ENCODE measurements at places on chromosomes 16 and 17.

GRCh38 chr17:29740017-29740416 lies 117.3 kb upstream of the CORO6 start:
- DNase-seq, result no peak

GRCh38 chr16:87681981-87682570 lies 79.8 kb downstream of the JPH3 start:
- peak; percentile 13 for DNase-seq

DNA sequence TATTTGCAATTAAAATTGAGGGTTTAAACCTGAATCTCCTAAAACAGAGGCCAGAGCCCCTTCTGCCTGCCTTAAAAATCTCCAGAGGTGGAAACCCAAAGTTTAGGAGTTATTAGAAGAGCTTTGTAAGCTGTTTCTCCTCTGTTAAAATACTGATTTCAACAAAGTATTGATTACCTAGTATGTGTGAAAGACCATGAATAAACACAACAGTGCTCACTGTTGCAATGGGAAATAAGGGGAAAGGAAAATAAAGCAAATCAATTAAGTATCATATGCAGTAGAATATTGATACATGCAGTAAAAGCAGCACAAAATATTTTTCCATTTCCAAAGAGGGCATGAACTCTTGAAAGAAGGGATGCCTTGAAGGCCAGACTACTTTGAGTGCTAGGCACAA lies 14.7 kb downstream of the CDR2 start:
- DNase-seq, result no peak

- peak; percentile 78 for DNase-seq
Observed at GRCh38 chr16:228852-229730, at the start of gene LUC7L. LUC7L (minus strand) TSS chr16:229449; CDS start chr16:229339, 110 bp downstream.

GRCh38 chr17:51662204-51663056 lies 402.1 kb downstream of the UTP18 start:
- DNase-seq, result no peak

- no peak for DNase-seq
Observed at GRCh38 chr16:48131201-48131935, 24.4 kb downstream of the ABCC12 start.

DNA sequence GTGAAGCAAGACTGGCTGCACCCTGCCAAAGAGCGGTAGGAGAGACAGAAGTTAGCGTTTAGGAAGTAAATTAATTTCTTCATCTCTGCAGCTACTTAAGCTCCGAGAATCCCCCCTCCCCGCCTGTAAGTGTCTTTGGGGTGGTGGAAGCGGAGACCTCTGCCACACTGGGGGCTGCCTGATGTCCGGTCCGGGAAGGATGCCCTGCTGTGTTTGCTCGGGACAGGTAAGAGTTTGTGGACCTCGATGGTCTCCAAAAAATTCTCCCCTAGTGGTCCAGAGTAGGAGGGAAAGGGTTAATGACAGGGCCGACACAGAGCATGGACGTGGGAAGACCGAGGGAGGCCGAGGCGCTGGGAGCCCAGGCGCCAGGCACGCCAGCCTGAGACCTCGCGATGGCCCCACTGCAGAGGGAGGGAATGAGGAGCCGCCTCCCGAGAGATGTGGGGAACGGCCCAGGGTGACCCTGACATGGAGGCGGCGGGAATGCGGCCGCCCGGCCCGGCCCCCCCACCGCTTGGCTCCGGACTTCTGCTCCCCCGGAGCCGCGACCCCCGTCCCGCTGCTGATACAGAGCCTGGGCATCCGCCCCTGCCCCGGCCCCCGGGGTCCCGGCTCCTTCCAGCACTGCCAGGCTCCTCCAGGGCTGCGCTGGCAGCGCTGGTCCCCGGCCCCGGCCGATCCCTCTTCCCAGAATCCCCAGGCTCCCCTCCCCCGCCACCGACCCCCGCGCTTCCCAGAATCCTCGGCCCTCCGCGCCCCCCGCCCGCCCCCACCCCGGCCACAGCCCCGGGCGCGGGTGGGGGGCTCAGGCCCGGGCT lies 680 bp downstream of the ZNF629 start:
- DNase-seq, result peak; percentile 41

DNA sequence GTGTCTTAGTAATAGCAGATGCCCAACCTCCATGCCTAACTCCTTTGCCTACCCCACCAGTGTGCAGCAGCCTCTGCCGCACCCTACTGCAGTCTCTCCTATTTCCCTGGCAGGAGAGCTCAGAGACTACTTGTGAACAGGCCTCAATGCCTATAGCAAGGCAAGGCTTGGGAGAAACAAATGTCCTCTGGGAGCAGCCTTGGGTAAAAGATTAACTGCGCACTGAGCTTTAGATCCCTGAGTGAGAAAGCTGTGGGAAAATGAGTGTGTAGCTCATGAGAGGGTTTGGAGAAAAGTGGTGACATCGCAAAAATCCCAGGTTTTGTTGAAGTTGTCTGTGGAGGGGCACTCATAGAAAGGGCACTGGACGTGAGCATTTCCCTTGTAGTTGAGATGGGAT lies 335.8 kb downstream of the WWOX start:
- no peak for DNase-seq

DNA sequence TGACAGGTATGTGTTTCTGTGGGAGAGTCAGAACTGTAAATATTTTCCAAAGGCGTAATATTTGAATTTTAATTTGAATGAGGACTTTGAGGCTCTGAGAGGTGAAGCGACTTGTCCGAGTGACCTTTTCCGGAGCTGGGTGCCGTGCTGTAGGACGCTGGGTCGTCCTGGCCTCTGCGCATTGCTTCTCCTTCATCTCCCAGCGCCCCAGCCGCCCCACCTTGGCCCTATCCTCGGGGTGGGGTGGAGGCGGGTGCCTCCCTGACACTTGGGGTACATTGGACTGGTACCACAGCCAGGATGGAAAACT lies 147.8 kb downstream of the SPECC1 start:
- no peak for DNase-seq

DNA sequence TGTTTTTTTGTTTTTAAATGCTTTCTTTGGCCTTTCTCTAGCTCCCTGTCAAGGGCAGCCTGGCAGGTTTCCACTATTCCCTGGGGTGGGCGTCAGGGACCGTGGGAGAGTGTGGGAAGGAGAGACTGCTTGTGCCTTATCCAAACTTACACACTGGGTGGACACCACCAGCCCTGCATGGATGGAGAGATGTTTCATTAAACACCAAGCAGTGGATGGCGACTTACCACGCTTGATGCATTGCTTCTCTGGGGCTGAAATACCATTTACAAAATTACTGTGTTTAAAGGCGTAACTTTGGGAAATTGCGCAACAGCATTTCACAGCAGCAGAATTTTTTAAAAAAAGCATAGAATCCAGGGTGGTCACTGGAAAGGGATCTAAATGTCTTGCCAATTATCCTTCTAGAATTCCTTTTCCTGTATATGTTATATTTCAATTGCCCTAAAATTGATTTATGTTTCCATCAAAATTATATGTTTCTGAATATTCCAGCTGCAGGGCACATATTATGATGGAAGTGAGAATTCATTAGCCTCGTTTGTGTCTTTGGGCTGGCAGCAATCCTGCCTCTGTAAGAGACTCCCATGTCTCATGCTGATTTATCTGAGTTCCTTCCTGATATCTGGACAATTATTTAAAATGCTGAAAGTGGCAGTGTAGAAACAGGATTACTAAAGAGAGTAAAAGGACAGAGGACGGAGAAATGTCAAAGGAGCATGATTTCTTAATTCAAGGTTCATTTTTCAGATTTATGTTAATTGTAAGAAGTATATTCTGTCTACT lies 247.3 kb downstream of the GRIN2A start:
- DNase-seq, result no peak

- DNase-seq, result no peak
Observed at GRCh38 chr17:31794111-31794510, 64.9 kb downstream of the COPRS start.

Data from SW480 (cell line).